Left lung (tissue), 14 donors: ENCODE measurements at places on chromosomes 5 and 9. TPM values are rescaled to one million over a fixed set of nuclear protein-coding genes. Genes with fewer than 3 reads are reported as not detected.

The TTC1 gene
- total RNA-seq = 43.1 TPM

DNA sequence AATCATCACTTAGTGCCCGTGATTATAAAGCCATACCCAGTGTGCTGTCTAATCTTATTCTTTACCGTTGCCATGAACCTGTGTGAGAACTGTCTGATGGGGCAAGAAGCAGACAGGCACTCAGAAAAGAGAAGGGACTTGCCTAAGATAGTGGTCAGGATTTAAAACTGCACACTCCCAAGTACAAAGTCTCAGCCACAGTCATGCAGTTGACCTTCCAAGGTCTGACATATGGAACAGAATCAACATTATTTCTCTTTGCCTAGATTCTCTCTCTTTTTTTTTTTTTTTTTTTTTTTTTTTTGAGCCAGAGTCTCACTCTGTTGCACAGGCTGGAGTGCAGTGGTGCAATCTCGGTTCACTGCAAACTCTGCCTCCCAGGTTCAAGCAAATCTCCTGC lies 1.9 kb upstream of the PPP2CA start:
- no peak for DNase-seq

The BARHL1 gene
- total RNA-seq = not detected

- DNase-seq = peak; percentile 39
Observed at GRCh38 chr5:10653043-10653442, 89.2 kb downstream of the ANKRD33B start.

The IL13 gene
- total RNA-seq = not detected

The SLC46A2 gene
- total RNA-seq = 13.0 TPM

The FAM151B gene
- total RNA-seq = 4.7 TPM

DNA sequence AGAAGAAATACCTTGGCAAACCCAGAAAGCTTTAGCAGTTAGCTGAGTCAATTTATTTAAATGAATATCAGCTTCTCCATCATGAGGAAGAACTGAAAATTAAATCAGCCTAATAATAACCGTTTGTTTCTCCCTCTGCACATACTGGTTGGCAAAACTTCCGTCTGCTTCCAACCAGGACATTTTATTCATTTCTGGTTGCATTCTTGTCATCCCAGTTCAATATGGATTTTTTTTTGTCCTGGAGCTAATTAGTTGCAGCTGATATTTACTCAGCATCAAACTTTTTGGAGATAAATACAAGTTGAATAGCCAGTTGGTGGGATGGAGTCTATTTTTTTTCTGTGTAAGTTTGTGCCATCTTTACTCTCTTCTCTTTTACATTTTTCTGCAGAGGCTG lies 126.5 kb upstream of the GDNF start:
- no peak for DNase-seq

GRCh38 chr9:108864446-108864845 lies 2.4 kb downstream of the ACTL7A start:
- DNase-seq = no peak

- no peak for DNase-seq
Observed at GRCh38 chr9:91741522-91741921, 208.5 kb downstream of the ROR2 start.

DNA sequence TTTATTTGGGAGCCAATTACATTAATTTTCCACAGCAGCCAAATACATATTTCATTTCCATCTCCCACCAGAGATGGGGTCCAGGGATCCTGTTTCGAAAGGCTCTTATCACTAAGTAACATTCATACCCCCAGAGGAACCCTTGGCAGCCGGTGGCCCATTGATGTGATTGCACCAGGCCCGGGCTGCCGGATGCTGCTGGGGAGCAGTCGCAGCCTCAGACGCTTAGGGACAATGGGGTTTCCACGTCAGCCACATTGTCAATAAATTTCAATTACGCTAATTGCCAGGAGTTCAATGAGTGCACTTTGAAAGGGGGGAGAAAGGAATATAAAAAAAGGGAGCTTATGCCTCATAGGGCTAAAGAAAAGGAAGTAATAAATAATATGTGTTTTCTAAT lies 478.8 kb upstream of the ADAMTS16 start:
- DNase-seq = no peak

DNA sequence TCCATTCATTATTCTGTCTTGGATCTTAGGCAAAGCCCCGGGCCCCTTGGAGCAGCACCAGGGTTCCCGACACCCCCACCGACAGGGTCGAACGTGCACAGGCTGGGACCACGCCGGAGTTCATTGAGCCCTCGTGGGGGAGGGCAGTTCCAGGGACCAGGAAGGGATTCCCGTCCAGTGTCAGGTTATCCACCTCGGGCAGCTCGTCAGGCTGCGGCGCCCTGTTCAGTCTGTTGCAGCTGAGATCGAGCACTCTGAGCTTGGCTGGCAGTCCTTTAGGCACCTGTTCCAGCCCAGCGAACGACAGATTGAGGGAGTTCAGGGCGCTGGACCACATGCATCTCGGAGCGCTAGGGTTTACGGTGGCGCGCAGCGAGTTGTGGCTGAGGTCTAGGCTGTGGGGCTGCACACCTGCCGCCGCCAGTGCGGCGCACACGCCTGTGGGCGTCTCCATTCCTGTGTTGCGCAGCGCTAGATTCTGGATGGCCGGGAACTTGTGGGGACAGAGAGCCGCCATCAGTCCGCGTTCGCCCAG lies 1.1 kb downstream of the CD14 start:
- no peak for DNase-seq

GRCh38 chr5:134417707-134418106 lies 6.0 kb upstream of the CDKN2AIPNL start:
- no peak for DNase-seq

- peak; percentile 63 for DNase-seq
Observed at GRCh38 chr5:540906-541538, 16.8 kb upstream of the SLC9A3 start.

The PCDHA9 gene
- total RNA-seq = not detected

- peak; percentile 84 for DNase-seq
Observed at GRCh38 chr9:92634712-92635605, 35.0 kb downstream of the IPPK start.

The PDGFRB gene
- total RNA-seq = 129 TPM

DNA sequence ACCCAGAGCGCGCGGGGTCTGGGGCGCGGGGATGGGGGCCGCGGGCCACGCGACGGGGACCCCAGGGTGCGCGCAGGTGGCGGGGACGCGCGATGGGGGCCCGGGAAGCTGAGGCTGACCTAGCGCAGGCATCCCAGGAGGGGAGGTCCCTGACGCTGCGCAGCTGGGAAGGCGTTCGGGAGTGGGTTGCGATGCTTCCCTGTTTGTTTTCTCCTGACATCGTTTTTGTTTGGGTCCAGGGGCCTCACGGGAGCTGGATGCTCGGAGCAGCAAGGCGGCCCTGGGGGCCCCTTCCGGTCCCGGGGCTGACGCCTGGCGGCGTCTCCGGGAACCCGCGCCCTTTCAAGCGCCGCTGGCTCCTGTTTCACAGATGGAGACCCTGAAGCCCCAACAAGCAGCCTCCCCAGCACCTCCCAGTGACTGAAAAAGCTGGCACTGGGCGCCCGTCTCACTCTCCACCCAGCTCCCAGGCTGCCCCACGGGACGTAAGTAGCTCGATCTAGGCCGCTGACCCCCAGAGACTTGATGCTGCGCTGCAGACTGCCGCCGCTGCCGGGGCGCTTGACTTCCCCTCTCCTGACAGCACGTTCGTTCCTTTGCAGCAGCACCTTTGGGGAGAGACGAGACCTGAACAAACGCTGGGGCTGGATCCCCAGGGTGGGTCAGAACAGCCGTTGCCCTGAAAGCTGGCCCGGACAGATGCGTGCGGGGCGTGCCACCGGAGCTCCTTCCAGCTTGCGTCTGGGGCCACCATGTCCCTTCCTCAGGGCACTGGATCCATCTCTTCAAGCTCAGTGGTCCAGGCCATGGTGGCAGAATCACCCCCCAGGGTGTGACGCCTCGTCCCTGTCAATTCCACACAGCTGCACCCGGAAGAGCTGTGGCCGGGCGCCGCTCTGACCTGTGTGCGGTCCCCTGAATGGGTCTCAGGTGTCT lies 593 bp downstream of the BRD3OS start:
- peak; percentile 86 for DNase-seq

DNA sequence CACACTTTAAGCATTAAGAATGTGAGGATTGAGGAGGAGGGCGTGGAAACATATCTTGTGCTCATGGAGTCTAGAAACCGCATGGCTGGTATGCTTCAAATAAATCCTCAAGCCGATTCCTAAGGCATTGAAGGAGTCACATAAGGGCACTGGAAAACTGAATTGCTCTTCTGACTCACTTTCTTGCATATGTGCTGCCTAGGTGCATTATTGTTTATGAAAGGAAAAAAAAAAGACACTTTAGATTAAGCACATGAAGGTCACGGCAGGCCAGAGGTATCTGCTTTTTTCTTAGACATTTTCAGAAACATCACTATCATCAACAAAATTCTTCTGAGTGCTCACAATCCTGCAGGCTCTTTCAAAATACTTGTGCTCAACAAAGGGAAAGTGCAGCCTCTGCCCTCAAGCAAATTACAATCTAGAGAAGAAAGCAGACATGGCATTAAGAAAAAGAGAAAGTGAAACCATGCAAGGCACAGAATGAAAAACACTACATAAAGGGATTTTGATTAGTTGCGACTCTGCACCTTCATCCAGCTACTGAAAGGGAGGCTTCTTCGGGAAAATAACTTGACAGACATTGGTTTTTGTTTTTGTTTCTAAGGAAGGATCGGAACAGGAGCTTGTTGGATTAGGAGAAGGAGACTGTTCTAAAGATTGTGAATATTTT lies 2117.6 kb downstream of the MAT2B start:
- no peak for DNase-seq

DNA sequence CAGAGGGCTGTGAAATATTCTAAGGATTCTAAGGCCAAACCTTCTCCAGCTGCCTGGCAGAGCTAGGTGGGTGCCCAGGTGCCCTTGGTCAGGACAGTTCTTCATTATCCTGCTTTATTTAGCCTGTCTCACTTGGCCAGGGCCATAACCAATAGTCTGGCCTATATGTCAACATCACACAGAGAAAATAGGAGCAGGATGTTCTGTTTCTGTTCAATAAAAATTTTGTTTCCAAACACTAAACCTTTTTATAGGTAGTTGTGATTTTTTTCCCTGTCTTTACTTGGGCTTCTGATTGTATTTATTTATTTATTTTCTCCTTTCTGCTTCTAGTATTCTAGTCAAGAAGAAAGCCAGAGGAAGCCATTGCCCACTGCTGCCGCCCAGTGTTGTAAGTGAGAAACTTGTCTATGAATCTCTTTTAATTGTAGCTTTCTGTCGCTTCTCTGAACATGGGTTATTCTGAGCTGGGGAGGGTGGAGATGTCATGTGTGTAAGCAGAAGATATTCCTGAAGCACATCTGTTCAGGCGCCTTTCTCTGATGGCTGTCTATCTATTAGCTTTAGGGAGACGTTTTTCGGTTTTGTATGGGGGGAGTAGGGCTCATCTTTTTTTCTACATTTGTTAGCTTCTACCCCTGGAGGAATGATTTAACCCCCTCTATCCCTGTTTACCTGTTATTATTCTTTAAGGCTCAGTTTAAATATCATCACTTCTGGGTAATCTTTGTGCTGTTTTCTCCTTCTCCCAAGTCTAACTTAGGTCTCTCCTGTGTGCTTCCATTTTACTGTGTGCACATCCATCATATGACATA lies 97.1 kb downstream of the UNC13B start:
- DNase-seq = peak; percentile 78

- no peak for DNase-seq
Observed at GRCh38 chr5:69364850-69365249, 4.5 kb downstream of the AK6 start.

The EDIL3 gene
- 20.6 TPM for total RNA-seq
